ENCODE measurements at places on chromosomes 16 and 17.

DNA sequence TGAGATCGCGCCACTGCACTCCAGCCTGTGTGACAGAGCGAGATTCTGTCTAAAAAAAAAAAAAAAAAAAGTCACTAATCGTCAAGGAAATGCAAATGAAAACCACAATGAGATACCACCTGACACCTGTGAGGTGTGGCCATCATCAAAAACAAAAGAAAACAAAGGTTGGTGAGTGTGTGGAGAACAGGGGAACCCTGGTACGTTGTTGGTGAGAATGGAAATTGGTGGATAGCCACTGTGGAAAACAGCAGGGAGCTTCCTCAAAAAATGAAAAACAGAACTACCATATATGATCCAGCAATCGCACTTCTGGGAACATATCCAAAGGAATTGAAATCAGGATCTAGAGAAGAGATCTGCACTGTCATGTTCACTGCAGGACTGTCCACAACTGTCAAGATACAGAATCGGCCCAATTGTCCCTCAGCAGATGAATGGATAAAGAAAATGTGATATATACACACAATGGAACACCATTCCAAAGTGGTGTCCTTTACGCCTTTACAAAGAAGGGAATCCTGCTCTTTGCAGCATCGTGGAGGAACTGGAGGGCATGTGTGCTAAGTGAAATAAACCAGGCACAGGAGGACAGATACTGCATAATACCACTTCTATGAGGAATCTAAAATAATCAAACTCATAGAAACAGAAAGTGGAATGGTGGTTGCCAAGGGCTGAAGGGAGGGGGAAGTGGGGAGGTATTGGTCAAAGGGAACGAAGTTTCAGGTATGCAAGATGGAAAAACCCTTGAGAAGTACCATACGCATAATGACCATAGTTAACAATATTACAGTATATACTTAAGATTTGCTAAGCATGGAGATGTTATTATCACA lies 63.5 kb upstream of the PLCG2 start:
- no peak for DNase-seq

DNA sequence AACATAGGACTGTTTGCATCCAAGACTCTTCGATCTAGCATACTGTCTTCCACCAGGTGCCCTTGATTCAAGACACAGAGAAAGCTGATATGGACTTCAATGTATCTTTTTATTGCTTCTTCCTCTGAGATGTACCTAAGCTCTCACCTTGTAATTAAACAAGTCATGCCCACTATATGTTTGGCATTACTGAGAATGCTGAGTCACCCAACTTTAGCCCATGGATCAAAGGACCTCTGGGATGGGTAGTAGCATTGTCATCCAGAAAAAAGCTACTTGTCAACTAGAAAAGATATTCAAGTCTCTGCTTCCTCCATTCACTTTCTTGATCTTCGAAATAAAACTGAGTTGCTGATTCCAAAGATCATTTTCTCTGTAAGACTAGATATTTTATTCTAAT lies 37.8 kb downstream of the CDH8 start:
- DNase-seq, result no peak

- DNase-seq, result no peak
These were observed 6.2 kb downstream of the RTN4RL1 start for GRCh38 chr17:2018716-2019510.

- DNase-seq, result no peak
These were observed 190.9 kb upstream of the CHMP6 start for GRCh38 chr17:80800481-80801391.

DNA sequence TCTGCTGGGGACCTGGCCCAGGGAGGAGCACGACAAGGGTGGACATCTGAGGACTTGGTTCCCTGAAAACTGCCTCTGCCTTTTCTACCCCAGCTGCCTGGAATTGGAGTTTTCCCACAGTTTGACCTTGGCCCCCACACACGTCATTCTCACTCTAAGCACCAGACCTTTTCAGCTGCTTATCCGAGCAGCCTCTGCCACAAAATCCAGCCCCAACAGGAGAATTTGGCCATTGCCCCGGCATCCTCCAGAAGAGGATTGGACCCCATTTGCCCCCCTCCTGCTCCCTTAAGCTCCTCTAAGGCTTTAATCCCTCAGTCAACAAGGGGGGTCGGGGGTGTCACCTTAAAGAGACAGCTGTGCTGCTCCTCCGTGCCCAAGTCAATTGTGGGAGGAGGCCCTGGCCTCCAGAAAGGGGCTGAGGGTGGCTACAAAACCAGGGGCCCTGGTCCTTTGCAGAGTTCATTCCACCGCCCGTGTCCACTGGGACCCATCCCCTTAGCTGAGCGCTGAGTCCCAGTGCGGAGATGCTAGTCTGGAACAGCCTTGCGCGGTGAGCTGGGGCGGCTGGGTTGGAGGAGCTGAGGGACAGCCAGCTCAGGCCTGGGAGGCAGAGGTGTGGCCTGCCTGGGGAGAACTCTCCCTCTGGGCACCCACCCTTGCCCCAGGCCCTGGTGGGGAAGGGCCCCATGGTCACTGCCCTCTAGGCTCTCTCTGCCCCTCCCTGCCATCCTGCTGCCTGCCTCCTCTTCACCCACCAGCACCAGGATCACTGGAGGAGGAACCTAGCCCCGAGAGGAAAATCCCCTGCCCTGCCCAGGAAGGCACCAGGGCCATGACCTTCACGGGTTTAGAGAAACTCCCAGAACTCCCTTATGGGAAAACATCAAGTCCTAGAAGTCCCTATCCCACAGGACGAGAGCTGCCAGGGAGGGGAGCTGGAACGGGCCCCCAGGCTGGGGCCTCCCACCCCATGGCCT lies 18.8 kb downstream of the TTYH2 start:
- no peak for DNase-seq

- no peak for DNase-seq
These were observed 5.1 kb upstream of the ITPRIPL2 start for GRCh38 chr16:19108409-19109287.

GRCh38 chr16:31421587-31421986 lies 6.6 kb downstream of the COX6A2 start:
- DNase-seq, result no peak

DNA sequence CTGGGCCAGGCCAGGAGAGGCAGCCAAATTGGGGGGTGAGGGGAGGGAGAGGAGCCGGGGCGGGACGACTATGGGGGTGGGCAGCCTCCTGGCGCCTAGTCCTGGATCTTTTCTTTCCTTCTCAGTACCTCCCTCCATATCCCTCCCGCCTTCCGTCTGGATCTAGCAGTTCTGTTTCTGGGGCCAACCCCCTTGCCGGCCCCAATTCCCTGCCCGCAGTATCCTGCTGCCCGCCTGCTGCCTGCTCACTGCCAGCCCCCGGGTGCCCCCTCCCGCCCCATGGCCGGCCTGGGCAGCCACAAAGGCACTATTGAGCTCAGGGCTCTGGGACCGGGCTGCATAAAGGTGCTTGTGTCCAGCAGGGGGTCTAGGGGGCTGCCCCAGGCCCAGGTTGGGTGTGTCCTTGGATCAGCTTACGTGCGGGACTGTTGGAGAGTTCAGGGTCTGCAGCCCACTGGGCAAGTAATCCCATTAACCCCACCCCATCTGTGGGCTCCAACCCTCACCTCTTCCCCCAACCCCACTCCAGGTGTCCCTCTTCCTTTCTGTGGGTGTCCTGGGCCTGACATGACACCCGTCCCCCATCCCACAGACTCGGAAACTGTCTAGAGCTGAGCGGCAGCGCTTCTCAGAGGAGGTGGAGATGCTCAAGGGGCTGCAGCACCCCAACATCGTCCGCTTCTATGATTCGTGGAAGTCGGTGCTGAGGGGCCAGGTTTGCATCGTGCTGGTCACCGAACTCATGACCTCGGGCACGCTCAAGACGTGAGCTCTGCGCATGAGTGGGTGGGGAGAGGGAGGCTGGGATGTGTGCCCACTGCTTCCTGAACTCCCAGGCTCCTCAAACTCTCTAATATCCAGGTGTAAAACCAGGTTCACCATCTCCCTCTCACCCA lies 2.0 kb downstream of the WNK4 start:
- DNase-seq, result no peak

GRCh38 chr16:87948119-87948545 lies 3.1 kb upstream of the BANP start:
- DNase-seq, result peak; percentile 85

GRCh38 chr16:11977376-11978041 lies 975 bp downstream of the SNX29 start:
- DNase-seq, result no peak

DNA sequence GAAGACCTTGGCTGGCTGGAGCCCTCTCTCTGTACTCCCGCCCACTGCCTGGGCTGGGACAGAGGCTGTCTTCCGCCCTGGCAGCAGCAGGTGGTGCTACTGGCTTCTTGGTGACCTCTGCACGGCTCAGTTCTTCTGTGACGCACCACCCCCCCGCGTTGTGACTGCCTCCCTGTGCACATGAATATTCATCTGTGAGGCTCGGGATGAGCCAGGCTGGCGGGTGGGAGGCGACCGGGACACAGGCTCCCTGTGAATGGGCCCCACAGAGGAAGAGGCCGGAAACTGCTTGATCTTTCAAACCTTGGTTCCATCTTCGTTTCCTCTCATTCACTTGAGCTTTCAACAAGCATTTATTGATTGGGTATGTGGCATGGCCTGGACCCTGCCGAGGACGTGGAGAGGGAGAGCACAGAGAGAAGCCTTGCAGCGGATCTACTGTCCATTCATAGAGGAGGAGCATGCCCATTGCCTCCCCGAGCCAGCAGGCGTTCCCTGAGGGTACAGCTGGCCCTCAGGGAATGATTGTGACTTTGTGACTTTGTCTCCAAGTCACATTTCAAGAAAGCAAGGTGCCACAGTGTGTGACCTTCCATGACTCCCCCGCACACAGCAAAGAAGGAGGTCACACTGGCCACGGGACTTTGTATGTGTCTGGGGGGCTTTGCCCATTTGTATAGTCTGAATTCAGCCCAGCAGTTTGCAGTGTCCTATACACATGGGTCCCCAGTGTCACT lies 45.0 kb downstream of the B9D1 start:
- DNase-seq, result peak; percentile 42

- no peak for DNase-seq
These were observed 68.9 kb upstream of the KCNJ16 start for GRCh38 chr17:70006159-70006558.

DNA sequence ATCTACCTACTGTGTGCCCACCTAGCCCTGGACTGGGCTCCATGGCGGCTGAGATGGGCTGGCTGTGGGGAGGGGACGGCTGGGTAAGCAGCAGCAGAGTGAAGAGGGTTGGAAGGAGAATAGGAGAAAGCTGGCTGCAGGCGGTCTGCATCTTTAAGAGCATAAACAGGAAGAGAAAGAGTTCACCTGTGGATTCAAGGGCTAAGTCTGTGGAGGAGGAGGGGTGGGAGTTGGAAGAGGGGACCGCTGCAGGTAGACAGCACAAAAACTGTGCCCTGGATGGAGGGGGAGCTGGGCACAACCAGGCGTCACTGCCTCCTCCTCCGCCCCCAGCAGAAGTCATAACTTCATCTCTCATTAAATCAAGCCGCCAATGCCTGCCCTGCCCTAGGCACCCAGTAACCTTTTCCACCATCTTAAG lies 677 bp downstream of the SLC13A2 start:
- DNase-seq, result no peak

- peak; percentile 62 for DNase-seq
These were observed 80.3 kb upstream of the GOT2 start for GRCh38 chr16:58814348-58814801.

- peak; percentile 49 for DNase-seq
These were observed 4.0 kb upstream of the ABCC3 start for GRCh38 chr17:50630524-50631194.

- DNase-seq, result no peak
These were observed 28.0 kb downstream of the CTU2 start for GRCh38 chr16:88734361-88734728.

DNA sequence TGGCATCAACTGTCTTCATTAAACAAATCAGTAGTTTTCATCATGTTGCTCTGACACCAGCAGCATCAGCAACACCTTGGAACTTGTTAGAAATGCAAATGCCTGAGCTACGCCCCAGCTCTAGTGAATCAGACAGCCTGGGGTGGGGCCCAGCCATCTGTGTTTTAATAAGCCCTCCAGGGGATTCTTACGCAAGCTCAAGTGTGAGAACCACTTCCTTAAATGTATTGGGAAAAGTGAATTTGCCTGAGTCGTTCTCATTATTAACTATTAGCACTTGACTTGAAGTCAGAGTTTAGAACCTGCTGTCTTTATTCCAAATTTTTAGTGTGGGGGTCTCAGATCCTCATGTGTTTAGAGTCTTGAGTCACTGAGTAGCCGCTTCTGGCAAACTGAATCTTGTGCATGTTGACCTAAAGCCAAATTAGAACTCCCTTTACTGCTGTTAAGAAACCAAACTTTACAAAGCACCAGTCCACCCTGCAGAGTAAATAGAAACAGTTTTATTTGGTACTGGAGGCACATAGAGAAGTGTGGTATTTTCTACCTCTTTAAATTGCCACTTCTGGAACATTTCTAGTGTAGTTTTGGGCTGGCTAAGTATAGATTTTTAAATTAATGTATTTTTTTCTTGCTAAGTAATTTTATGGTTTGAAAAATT lies 137.4 kb upstream of the COX10 start:
- peak; percentile 33 for DNase-seq

DNA sequence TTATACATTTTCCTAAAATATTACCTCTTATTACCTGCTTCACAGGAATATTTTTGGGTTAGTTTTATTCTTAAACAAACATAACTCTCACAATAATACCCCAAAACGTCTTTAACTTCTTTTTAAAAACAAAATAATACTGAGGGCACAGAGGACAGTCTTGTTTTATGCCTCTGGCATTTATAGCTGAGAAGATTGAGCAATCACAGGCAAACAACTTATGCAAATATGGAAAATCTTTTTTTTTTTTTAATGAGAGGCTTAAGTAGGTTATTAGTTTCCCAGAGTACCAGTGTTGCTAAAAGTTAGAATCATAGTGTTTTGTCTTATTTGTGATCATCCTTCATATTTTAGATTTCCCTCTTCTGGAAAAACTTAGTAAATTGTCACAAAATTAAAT lies 195.0 kb downstream of the FTO start:
- no peak for DNase-seq

- DNase-seq, result no peak
These were observed 100.5 kb upstream of the NETO2 start for GRCh38 chr16:47244206-47244605.

DNA sequence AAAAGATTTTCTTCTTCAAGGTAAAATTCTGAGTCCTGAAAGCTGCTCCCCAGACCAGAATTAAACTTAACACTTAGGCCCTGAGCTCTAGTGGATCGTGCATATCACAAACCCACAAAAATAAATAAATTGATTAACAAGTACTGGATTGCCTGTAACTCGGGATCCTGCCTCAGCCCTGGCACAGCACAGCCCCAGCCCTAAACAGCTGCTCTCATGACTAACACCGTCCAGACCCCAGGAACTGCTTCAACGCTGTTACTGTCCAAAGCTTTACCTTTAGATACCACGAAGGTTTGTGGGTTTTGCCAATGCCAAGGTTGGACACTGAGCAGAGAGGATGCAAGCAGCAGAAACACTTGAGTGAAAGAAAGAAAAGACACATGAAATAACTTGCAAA lies 172.5 kb downstream of the COPRS start:
- no peak for DNase-seq

- DNase-seq, result no peak
These were observed 12.1 kb upstream of the TRAP1 start for GRCh38 chr16:3729161-3730112.

GRCh38 chr17:17877529-17878358 lies 41.0 kb upstream of the SREBF1 start:
- no peak for DNase-seq

GRCh38 chr17:80781807-80782277 lies 209.8 kb upstream of the CHMP6 start:
- no peak for DNase-seq

All from KBM-7 (cell line).